ENCODE measurements at places on chromosomes 12 and 14.

DNA sequence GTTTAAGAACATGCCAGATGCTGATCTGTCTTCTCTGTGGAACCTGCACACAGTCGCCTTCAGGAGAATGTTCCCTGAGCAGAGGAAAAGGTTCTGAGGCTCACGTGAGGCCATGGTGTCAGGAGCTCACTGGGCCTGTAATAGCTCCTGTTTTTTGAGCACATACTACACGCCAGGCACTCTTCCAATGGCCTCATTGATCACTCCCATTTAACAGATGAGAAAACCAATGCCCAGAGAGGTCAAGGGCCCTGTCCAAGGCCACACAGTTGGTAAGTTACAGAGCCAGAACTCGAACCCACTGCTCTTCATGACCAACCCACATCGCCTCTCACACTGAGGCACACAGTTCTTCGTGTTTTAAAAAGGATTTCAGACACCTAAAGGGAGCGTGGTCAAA, 7.3 kb upstream of the HHIPL1 start:
- H3K4me3 ChIP-seq, result no peak overlapping the region
- no peak for DNase-seq
- H3K27me3 ChIP-seq, result no peaks in the 10 kb centered on the region
- H3K36me3 ChIP-seq, result no peaks in the 10 kb centered on the region

GRCh38 chr14:81067156-81067555, 111.7 kb downstream of the TSHR start:
- DNase-seq, result no peak
- no peak overlapping the region for H3K4me3 ChIP-seq
- H3K27me3 ChIP-seq, result no peaks in the 10 kb centered on the region
- H3K4me1 ChIP-seq, result no peaks in the 10 kb centered on the region

GRCh38 chr12:125124320-125124966, 59.2 kb downstream of the AACS start:
- DNase-seq, result no peak
- H3K36me3 ChIP-seq, result no peaks in the 10 kb centered on the region
- H3K27ac ChIP-seq, result peak overlapping the region; percentile 17
- H3K27me3 ChIP-seq, result no peaks in the 10 kb centered on the region
- H3K4me1 ChIP-seq, result no peaks in the 10 kb centered on the region

DNA sequence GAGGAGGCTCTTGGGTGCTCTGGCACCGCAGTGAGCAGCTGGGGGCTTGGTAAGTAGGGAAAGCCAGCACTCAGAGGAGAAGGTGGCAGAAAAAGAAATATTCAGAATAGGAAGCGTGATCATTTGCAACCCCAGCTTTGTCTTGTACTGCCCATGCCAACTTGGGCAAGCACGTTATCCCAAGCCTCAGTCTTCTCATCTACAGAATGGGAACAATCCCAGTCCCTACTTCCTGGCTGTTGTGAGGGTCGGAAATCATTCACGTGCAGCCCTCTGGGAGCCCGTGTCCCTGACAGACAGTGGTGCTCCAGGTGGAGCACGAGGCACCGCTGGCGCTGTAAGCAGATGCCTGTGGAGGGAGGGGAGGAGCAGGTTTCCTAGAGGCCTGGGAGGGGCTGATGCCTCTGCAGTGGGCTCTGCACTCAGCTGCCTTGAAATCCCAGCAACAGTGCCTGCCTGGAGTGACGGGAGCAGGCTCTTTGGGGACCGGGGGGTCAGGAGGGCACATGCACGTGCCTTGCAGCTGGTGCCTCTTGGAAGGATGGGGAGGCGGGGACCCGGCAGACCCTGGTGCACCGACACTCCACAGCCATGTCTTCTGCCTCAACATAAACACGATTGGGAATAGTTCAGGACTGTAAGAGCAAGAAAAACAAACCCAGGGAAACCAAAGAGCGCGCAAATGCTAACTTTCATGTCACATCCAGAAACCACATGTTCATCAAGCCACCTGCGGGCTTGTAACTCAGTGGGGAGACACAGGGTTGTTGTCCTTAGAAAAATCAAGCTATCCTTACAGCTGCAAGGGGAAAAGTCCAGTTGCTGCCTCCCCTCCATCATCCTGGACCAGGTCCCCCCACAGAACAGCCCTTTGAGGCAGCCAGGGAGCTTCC, 86.5 kb upstream of the DIO3 start:
- H3K27ac ChIP-seq, result peak overlapping the region; percentile 79
- no peak for DNase-seq
- peak overlapping the region; percentile 44 for H3K4me3 ChIP-seq

GRCh38 chr12:92505254-92506231, 197.2 kb upstream of the PLEKHG7 start:
- no peaks in the 10 kb centered on the region for H3K27me3 ChIP-seq
- H3K27ac ChIP-seq, result peak overlapping the region; percentile 50
- DNase-seq, result peak; percentile 3
- no peaks in the 10 kb centered on the region for H3K36me3 ChIP-seq
- peaks cover 49% of the 10 kb centered on the region for H3K4me1 ChIP-seq

GRCh38 chr14:50018201-50018932, 98.0 kb downstream of the VCPKMT start:
- H3K4me1 ChIP-seq, result peaks cover 4% of the 10 kb centered on the region
- no peak overlapping the region for H3K4me3 ChIP-seq
- no peaks in the 10 kb centered on the region for H3K27me3 ChIP-seq
- H3K27ac ChIP-seq, result peak overlapping the region; percentile 22
- DNase-seq, result no peak

DNA sequence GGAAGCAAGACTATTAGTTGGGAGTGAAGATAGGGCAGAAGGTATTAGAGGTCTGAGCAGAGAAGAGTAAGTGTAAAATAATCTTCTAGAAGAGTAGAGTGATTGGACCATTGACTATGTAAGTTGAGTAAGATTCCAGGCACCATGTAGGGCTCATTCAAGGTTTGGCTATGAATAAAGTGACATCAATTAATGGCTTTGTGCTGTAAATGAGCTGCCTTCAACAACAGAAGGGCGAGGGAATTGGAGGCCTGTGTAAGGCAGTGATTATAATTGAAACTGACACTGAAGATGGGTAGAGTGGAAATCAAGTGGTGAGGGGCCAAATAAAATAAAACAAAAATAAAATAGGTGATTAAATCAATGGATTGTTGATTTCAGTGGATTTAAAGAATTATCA, 26.4 kb downstream of the PTPRQ start:
- no peaks in the 10 kb centered on the region for H3K4me1 ChIP-seq
- H3K36me3 ChIP-seq, result no peaks in the 10 kb centered on the region
- H3K27me3 ChIP-seq, result no peaks in the 10 kb centered on the region
- DNase-seq, result no peak
- H3K27ac ChIP-seq, result no peak overlapping the region

- H3K4me1 ChIP-seq, result peaks cover 22% of the 10 kb centered on the region
- no peaks in the 10 kb centered on the region for H3K36me3 ChIP-seq
Observed at GRCh38 chr12:47218191-47218654, 138.5 kb upstream of the AMIGO2 start.

- no peaks in the 10 kb centered on the region for H3K4me1 ChIP-seq
- H3K4me3 ChIP-seq, result no peak overlapping the region
- no peak for DNase-seq
- no peaks in the 10 kb centered on the region for H3K27me3 ChIP-seq
- H3K27ac ChIP-seq, result no peak overlapping the region
Observed at GRCh38 chr12:8905546-8905945, 8.8 kb upstream of the PHC1 start.

GRCh38 chr12:132400011-132400641, 70.7 kb upstream of the GALNT9 start:
- H3K4me1 ChIP-seq, result no peaks in the 10 kb centered on the region
- no peak for DNase-seq
- no peaks in the 10 kb centered on the region for H3K27me3 ChIP-seq
- no peaks in the 10 kb centered on the region for H3K36me3 ChIP-seq

DNA sequence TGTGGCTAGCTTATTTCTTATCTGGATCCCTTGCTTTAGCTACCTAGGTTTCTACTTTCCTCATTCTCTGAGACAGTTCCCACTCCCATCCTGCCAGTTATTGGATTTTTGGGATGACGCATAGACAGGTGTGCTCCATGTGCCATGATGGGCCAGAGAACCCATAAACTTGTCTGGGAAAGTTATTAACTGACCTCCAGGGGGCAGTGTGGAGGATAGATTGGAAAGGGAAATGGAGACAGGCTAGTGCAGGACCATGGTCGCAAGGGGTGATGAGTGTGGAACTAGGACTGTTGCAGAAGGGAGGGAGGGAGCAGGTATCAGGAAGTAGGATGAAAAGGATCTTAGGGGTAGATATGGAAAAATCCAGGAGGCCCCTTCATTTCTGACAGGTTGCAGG, 80.3 kb downstream of the ESRRB start:
- DNase-seq, result no peak
- no peaks in the 10 kb centered on the region for H3K36me3 ChIP-seq
- H3K27me3 ChIP-seq, result no peaks in the 10 kb centered on the region
- H3K4me3 ChIP-seq, result no peak overlapping the region

DNA sequence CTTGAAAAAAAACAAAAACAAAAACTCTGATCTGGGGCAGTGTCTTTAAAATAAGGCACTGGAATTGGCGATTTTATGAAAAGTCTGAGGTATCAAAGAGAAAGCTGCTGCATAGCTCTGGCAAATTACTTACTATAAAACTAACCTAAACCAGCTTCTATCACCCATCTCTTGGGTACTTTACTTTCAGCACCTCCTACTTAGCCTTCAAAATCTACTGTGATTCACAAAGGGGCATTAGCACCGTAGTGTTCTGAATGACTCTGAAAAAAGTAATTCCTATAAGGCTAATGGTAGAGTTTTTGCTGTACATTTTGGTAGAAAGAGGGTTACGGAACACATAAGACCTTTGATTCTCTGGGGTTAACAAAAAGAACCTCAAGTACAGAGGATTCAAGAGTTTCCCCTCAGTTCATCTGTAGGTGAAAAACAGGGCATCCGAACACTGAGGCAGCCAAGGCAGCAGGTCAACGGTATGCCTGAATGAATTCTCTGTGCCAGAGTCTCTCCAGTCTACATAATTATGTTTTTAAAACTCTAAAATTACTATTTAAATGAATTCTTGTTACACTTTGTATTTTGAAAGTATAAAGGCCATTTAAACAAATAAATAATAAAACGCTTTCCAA, 101.5 kb downstream of the ELK3 start:
- H3K4me3 ChIP-seq, result no peak overlapping the region
- H3K36me3 ChIP-seq, result no peaks in the 10 kb centered on the region
- H3K27me3 ChIP-seq, result no peaks in the 10 kb centered on the region
- H3K4me1 ChIP-seq, result no peaks in the 10 kb centered on the region
- no peak overlapping the region for H3K27ac ChIP-seq

DNA sequence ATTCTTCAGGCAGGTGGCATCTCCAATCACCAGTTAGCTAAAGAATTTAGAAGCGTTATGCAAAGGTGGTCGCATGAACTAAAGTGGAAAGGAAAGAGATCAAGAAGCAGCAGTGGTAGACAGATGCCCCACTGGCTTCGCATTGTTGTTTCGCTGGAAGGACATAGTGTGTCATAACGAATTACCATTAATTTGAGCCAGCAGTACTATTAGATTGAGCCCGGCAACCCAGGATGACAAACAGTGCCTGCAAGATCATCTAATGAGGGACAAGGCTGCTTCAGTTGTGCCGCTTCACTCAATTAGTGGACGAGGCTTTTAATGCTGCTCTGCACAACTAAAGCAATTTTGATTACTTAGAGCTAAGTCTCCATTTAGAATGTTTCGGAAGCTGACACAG, 274.5 kb upstream of the SOX5 start:
- H3K27ac ChIP-seq, result no peak overlapping the region
- no peak for DNase-seq
- no peak overlapping the region for H3K4me3 ChIP-seq
- peaks cover 13% of the 10 kb centered on the region for H3K4me1 ChIP-seq
- no peaks in the 10 kb centered on the region for H3K27me3 ChIP-seq
- no peaks in the 10 kb centered on the region for H3K36me3 ChIP-seq

DNA sequence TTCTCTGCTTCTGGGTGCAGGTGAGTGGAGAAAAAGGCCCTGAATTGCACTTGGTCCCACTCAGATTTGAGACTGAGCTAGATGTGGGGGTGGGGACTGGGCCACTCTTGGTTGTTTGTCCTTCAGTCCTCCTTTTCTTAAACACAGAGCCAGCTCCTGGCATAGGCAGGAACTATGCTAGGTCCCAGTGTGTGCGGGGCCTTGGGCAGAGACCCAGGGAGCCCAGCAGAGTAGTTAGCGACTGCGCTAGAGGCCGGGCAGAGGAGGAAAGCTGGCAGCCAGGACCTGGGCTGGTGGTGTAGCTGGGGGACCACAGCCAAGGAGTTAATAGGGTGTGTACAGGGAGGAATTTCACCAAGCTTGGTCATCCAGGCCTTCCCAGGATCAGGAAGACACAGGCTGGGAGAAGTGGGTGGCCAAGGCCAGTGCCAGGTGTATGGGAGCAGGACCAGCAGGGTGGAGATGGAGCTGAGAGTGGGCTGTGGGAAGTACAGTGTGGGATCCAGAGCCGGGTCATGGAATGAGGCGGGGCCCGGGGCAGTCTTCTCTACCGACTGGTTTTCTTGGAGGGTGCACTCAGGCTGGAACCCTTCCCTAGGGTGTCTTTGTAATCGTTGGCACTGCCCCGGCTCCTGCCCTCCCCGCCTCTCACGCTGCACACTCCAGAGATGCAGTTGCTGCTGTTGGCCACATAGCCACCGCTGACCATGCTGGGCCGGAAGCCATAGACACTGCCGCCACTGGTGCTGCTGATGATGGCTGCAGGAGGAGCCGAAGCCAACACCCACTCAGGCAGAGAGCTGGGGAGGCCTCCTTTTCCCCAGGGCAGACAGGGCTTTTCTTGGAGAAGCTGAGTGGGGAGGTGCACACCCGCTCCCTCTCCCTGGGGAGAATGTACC, 8.7 kb downstream of the KRT71 start:
- H3K36me3 ChIP-seq, result no peaks in the 10 kb centered on the region
- no peaks in the 10 kb centered on the region for H3K27me3 ChIP-seq
- H3K4me1 ChIP-seq, result peaks cover 51% of the 10 kb centered on the region
- H3K27ac ChIP-seq, result no peak overlapping the region

DNA sequence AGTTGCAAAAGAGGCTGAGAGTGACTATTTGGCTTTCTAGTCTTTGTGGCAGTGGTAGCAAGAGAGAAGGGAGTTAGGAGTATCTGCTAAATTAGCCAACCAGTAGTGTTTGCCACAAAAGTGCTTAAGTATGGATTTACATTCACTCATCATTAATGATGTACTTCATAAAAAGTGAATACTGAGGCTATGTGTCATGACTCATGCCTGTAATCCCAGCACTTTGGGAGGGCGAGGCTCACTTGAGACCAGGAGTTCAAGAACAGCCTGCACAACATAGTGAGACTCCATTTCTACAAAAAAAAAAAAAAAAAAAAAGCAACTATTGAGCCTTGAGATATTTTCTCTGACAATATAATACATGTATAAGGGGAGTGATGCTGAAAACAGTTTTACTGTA, 36.8 kb downstream of the CCDC177 start:
- no peaks in the 10 kb centered on the region for H3K27me3 ChIP-seq
- no peaks in the 10 kb centered on the region for H3K36me3 ChIP-seq
- no peak for DNase-seq
- H3K4me3 ChIP-seq, result no peak overlapping the region
- H3K27ac ChIP-seq, result no peak overlapping the region

- no peak overlapping the region for H3K27ac ChIP-seq
- no peaks in the 10 kb centered on the region for H3K27me3 ChIP-seq
- DNase-seq, result no peak
- H3K36me3 ChIP-seq, result no peaks in the 10 kb centered on the region
- no peak overlapping the region for H3K4me3 ChIP-seq
Observed at GRCh38 chr12:20453756-20454310, 85.5 kb downstream of the PDE3A start.
